ENCODE measurements at places on chromosomes 6 and 20.

DNA sequence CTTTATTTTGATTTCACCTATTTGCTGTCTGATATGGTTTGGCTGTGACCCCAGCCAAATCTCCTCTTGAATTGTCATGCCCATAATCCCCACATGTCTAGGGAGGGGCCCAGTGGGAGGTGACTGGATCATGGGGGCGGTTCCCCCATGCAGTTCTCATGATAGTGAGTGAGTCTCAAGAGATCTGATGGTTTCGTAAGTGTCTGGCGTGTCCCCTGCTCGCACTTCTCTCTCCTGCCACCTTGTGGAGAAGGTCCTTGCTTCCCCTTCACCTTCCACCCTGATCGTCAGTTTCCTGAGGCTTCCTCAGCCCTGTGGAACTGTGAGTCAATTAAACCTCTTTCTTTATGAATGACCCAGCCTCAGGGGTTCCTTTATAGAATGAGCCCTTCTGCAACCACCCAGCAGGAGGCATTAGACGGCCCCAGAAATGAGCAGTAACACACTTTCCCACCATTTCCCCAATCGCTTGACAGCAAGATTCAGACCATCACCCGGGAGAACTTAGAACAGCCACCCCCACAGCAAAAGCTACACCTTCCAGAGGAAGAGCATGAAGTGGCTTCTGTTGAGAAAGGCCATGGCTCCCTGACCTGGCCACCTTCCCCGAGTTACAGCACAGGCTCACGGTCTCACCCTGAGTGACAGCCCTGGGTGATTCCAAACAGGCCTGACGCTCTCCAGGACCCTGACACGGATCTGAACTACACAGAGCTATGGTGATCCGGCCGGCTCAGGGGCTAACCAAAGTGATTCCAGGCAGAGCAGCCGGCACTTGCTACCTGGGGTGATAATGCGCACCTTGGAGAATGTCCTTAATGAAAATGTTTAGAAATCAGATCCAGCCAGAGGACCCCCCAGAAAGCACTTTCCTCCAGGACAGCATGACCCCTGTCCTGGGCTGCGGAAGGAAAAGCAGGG is 131.2 kb upstream of the CDH4 start:
- no peak for DNase-seq

DNA sequence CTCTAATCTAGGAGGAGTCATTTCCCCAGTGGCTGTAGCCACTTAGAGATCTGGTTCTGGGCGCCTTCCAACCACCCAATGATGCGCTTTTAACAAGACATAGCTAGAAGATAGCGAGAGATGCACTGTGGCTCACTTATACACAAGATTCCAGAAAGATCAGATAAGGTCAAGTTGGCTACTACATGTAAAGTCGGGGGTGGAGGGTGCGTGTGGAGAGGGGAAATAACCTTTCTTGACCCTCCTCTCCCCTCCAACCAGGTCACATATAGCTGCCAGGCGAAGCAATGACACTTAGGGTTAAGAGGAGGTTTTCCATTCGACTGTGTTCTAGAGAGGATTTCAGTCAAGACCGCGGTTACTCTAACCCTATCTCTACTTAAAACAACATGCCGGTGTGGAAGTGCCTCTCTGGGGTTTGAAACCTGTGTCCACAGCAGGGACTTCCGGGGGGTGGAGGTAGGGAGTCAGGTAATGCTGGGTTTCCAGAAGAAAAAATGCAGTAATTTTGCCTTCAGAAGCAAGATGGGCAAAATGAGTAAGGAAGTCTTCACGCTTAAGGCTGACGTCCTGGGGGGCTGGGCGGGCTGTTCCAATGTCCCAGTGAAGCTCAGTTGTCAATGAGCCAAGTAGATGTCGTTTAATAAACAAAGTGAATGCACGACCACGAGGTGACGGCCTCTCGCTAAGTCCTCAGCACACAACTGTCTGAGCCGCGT is 1.8 kb upstream of the SIM1 start:
- DNase-seq = no peak

- DNase-seq = no peak
Measured at GRCh38 chr6:109623288-109623687, 67.7 kb downstream of the AK9 start.

DNA sequence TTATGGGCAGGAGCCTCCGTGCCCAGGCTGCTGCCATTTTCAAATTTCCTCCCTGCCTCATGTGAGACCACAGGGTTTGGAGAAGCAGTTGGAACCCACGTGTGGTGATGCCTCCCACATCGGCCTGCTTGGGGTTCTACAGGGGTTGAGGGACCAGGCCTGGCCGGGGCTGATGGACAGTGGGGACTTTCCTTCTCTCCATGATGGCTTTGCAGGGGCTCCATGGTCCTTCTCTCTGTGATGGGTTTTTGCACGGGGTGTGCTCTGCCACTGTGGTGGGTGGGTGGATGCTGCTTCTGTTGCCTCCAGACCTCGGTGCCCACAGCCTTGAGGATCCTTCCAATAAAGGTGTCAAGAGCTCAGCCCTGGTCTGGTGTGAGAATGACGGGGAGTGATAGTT is 54.4 kb downstream of the ADNP start:
- DNase-seq = no peak

DNA sequence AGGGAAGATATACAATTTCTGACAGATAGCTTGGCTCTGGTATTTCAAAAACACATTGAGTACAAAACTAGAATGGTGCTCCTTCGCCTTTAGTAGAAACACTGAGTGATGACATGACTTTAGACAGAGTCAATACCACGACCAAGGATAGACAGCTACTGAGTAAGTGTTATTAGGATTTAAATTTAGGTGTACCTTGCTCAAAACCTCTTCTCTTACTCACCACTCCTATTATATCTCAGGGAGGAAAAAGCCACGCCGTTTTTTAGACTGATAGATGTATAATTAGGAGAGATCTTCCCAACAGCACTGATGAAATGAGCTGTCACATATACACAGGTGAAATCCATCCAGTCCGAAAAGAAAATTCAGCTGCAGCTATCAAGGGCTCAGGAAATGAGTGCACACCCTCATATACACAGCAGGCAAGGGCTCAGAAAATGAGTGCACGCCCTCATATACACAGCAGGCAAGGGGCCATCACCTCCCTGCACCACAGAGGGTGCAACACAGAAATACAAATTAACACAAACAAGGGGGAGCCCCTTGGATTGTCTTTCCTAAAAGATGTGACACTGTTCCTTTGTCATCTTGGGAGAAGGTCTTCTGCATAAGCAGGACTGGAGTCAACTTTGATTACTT is 53.7 kb downstream of the LYRM4 start:
- no peak for DNase-seq

DNA sequence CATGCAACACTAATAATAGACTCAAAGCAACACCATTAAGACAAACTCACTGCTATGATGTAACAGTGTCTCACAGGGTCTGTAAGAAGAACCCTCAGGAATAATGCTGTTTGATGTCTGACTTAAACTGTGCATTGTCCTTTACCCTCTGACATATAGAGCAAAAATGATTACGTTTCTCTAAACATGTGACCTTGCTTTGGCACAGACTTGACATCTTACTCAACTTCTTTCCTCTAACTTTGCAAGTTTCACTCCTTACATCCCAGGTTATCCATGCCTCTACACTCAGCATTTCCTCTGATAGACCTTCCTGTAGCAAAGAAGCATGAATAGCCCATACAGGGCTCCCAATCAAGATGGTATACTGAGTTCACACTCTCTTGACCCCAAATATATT is 252.7 kb downstream of the UST start:
- DNase-seq = no peak

GRCh38 chr20:62368392-62368975 is 1.4 kb upstream of the LAMA5 start:
- no peak for DNase-seq

DNA sequence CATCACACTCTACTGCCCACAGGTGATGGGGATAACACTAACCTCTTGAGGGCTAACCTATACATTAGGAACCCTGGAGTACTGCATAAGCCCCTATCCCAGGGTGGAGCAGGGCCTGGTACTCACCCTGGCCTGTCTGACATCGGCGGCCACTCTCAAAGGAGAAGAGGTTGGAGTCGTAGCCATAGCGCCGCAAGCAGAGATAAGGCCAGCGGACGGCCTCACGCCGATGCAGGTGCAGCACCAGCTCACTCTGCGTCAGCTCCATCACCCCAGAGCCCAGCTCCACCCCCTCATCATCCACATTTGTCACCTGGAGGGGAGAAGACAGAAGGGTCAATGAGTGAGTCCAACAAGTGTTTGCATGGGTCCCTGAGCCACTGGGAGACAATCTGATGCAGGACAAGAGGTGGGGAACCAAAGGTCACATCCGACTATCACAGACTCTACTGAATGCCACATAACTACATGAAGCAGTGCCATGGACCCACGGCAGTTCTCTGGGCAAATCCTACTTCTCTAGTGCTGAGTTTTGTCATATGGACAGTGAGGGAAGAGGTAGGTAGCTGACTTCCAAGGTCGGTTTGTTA is 4.3 kb downstream of the FRS3 start:
- no peak for DNase-seq

GRCh38 chr6:139114746-139115145 is 20.1 kb upstream of the HECA start:
- DNase-seq = no peak

DNA sequence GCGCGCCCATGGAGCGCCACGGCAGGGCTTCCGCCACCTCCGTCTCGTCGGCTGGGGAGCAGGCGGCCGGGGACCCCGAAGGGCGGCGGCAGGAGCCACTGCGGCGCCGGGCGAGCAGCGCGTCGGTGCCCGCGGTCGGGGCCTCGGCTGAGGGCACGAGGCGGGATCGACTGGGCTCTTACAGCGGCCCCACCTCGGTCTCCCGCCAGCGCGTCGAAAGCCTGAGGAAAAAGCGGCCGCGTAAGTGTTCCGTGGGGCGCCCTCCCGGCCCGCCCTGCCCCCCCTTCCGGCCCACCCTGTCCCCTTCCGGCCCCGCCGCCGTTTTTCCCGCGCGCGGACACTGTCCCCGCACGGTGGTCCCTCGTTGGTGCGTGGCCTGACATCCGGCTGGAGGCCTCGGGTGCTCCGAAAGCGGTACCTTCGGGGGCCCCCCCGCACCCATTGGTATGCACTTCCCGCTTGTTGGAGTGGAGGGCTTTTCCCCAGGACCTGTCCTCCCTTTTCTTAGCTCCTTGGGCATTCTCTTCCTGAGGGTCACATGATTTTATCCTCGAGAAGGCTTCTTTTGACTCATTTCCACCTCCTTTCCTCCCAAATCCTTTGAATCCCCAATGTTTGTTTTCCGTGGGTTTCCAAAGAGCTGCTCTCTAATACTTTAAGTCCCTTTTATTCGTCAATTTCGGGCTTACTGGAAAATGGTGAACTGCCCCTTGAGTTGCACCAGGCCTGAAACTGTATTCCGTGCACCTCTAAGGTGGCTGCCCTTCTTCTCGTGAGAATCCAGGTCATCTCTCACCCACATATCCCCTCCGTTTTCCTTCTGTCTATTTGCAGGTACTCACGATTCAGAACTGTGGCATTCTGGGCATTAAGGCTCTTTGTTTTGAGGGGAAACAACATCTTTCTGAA is 556 bp downstream of the PANK2 start:
- DNase-seq = no peak
